Stimulated activated CD4-positive, alpha-beta T cell treated with anti-CD3 and anti-CD28 coated beads, Interleukin-12 subunit alpha, Interleukin-12 subunit beta, amount 100 ng/mL, for 4 hours (primary cell): ENCODE measurements at places on chromosomes 2 and 18.

- DNase-seq = no peak
Measured at GRCh38 chr2:218036371-218036770, 32.7 kb upstream of the RUFY4 start.

DNA sequence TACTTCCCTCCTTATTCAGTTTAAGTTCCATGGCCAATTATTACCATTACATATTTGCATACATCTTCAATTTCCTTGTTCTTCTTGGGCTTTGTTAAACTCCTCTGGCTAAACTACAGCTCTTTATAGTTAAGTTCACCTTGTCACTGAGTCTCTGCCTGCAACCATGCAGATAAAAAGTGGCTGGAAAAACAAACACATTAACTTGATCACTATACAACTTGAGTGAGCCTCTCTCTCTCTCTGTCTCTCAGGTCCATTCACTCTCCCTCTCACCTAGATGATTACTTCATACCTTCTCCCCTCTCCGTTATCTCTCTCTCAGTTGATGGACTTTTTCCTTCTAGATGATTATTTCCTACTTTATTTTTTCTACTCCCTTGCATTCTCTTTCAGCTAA is 30.3 kb downstream of the GCFC2 start:
- DNase-seq = no peak

- no peak for DNase-seq
Measured at GRCh38 chr18:56076723-56077122, 488.7 kb upstream of the TCF4 start.

GRCh38 chr18:79866889-79867574 is 69.3 kb downstream of the KCNG2 start:
- no peak for DNase-seq

GRCh38 chr2:239065962-239066361 is 218.1 kb downstream of the TWIST2 start:
- DNase-seq = no peak

- DNase-seq = no peak
Measured at GRCh38 chr2:186306754-186307153, 179.3 kb upstream of the ZC3H15 start.

GRCh38 chr18:49814147-49814499 is 790 bp upstream of the ACAA2 start:
- DNase-seq = peak; percentile 42

DNA sequence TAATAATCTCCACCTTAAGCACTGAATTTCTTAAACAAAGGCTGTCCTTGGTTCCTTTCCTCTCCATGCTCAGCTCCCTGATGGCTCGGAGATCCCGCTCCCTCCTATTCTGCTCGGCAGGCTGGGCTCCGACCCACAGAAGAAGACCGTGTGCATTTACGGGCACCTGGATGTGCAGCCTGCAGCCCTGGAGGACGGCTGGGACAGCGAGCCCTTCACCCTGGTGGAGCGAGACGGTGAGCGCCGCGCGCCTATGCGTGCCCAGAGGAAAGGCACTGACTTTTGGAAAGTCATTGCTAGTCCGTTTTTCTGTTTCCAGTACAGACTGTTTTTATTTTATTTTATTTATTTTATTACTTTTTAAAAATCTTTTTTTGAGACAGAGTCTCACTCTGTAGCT is 9.6 kb downstream of the CNDP2 start:
- no peak for DNase-seq

DNA sequence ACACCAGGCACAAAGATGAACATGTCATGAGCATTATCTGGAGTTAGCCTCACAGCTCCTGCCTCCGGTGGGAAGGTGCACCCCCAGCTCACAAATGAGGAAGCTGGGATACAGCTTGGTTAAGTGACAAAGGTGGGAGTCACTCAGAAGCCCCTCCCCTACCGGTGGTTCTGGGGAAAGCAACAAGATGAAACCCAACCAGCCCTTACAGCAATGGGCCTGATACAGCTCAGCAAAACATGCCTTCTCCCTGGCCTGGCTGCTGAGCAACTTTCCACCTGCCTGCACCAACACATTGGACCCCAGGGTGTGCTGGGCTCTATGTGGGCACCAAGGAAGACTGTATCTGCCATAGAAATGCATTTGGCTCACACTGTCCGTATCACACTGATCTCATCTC is 113.2 kb downstream of the GYPC start:
- DNase-seq = no peak

GRCh38 chr2:68857202-68857845 is 13.9 kb downstream of the BMP10 start:
- DNase-seq = no peak

GRCh38 chr2:159912580-159912979 is 114.6 kb upstream of the CD302 start:
- DNase-seq = no peak

- DNase-seq = no peak
Measured at GRCh38 chr2:20465716-20466394, 19.0 kb downstream of the RHOB start.

GRCh38 chr2:145652036-145652435 is 1132.1 kb upstream of the ZEB2 start:
- DNase-seq = no peak
